DMS153 (cell line): ENCODE measurements at places on chromosomes 13 and 19.

- DNase-seq, result no peak
Measured at GRCh38 chr13:84479656-84480055, 597.4 kb upstream of the SLITRK1 start.

GRCh38 chr19:36256853-36257519, 42.1 kb downstream of the ZNF146 start:
- no peak for DNase-seq

GRCh38 chr13:91074091-91074490, 273.4 kb upstream of the MIR17HG start:
- DNase-seq, result no peak

GRCh38 chr13:52452470-52452869, 2.0 kb upstream of the VPS36 start:
- no peak for DNase-seq

GRCh38 chr13:23697772-23698313, 127.6 kb downstream of the TNFRSF19 start:
- no peak for DNase-seq

GRCh38 chr19:20472854-20473253, 92.7 kb downstream of the ZNF737 start:
- no peak for DNase-seq

DNA sequence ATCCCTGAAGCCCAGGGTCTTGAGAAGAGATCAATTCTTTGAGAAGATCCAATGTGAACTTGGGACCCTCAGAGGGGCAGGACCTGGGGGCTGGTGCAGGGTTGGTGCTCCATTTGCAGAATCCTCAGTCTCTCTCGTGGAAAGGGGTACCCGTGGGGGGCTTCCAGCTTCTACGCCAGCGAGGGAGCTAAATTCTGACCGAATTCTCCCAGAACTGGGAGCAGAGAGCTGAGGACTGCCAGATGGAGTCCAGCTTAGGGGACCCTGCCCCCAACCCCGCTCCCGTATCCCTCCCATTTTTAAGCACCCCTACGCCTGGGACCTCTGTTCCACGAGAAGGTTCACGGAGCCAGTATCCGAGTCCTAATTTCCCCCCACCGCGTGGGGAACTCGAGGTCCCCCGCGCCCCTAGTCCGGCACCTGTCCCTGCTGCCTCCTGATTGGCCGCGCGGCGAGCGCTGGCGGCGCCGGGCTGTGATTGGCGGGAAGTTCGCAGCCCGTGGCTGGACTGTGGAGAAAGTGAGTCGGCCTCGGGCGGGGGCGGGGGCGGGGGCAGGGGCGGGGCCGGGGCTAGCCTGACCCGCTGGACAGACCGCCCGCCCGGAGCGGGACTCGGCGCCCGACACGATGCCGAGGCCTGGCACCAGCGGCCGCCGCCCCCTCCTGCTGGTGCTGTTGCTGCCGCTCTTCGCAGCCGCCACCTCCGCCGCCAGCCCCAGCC, 4.4 kb upstream of the LTBP4 start:
- DNase-seq, result no peak

DNA sequence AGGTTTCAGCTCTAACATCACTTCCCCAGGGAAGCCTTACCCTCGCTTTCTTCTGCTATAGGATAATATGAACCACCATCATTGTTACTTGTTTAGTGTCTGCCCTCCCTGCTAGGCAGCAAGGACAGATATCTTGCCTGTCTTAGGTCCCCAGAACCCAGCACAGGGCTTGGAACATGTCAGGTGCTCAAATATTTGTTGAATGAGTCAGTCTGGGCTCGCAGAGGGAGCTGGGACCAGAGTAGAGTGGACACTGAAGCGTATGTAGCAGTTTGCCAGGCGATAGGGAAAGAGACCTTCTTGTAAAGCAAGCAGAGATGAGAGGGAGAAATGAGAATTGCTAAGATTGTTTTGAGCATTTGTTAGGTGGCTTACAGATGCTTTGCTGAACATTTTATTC, 11.7 kb downstream of the BCKDHA start:
- peak; percentile 44 for DNase-seq

GRCh38 chr13:32515246-32515645, 23.3 kb downstream of the N4BP2L2 start:
- no peak for DNase-seq

GRCh38 chr19:41351339-41352245, 2.1 kb downstream of the TGFB1 start:
- DNase-seq, result no peak

DNA sequence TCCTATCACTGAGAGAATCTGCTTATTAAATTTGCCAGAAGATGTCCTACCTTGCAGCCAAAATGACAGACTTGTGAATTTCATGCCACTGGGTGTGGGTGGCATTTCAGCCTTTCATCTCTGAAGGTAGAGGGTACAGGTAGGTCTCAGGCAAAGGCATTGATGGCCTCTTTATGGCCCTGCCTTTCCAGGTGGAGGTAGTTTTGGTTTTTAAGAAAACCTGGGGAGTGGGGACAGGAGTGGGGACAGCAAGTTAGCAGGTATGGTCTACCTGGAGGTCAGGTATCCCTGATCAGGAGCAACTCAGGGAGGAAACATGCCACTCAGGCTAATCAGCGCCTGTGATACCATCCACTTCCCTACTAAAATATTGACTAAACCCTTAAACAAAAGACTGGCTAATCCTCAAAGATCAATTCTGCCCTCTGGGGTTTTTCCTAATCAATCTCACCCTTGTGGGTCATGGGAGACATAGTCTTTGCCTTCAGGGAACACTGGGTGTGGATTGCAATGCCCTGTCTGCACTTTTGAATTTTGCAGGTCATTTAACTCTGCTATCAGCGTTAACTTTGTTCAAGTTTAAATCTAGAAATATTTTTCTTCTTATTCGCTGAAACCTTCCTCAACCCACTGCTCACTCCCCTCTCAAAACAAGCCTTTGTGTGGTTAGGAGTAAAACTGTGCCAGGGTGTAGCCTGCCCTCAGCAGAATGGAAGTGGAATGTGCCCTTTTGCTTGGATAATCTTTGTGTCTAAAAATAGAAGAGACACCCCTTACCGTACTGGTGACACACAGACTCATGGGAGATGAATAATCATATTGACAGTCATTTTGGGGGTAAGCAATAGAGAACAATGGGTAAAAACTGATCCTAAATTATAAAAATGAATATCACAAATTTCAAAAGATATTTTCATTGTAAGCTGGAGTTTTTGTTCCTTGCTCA, 233.7 kb downstream of the COG6 start:
- no peak for DNase-seq

GRCh38 chr13:110107568-110108347, 199.2 kb downstream of the COL4A1 start:
- no peak for DNase-seq

DNA sequence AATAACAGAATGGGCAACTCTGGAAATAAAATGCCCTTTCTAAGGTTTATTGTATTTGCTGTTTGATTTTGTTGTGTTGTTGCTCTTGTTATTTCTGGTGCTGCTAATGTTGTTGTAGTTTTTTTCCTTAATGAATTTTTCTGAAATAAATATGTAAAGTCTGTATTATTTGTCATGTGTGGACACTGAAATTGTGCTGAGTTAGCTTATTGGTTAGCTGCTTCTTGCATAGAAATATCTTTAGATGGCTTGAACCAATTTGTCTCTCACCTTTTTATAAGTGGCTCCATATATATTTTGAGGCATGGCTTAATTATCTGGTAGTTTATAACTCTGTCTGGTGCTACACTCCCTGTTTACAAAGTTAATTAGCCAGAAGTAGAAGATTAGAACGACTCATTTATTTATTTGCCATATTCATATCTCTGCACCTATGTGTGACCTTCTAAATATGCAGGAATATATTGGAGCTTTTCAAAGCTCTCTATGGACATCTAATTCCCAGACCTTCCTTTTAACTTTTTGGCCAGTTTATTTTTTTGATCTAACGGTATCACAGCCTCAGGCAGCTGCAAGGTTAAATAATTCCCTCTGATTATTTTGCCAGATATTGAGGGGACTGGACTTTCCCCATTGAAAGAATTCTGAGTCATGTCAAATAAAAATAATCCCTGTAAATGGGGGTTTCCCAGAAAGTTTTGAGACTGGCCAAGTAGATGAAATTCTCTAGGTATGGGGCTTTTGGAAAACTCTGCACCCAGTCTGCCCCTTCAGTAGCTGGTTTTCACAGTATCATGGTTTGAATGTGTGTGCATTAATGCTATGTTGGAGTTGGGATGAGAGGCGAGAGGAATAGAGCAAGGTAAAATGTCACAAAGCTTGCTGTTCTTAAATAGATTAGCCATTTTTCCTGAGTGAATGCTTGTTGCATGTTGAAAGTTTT, 1331.7 kb upstream of the MIR17HG start:
- no peak for DNase-seq

DNA sequence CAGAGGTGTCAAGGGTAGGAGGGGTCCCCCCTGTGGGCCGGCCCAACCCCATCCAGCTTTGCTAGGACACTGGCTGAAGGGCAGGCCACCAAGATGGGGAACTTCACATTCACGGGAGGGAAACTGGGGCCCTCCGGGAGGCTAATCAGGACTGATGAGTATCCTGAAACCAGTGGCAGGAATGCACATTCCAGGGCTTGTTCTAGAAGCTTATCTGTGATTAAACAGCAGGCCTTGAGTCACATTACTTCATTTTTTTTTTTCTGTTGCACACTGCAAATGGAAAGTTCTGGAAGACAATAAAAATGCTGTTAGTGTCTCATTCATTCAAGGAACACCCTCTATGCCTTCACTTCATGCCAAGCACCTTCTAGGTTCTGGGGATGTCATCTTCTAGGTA, 15.5 kb upstream of the SIGLEC11 start:
- no peak for DNase-seq

GRCh38 chr13:50463719-50464118, 379.8 kb downstream of the DLEU7 start:
- DNase-seq, result no peak

GRCh38 chr13:40376296-40376849, 290.1 kb downstream of the FOXO1 start:
- no peak for DNase-seq

- no peak for DNase-seq
Measured at GRCh38 chr19:18093439-18094161, 4.0 kb upstream of the MAST3 start.

DNA sequence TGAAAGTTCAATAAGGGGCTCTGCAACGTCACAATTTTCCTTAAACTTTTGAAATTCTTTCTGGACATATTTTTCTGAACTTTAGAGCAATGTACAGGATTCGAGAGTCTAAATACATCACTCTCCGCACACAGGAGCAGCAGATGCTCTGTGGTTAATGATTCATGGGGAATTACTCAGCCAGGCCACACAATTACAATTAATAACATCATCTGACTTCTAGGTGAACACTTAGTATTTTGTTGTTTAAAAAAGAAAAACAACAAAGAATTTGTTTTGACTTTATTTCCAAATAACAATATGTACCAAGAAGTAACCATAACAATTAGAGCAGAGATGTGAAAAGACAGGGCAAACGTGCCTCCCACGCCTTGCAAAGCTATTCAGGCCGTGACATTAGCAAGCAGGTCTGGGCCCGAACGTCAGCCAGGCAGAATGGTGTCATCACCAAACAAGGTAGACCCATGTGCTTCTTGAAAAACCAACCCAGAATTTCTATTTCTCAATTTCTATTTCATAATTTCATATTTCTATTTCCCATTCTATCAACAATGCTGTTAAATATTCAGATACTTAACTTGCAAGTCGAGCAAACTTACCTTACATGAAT, 236.3 kb downstream of the COL4A1 start:
- DNase-seq, result no peak

DNA sequence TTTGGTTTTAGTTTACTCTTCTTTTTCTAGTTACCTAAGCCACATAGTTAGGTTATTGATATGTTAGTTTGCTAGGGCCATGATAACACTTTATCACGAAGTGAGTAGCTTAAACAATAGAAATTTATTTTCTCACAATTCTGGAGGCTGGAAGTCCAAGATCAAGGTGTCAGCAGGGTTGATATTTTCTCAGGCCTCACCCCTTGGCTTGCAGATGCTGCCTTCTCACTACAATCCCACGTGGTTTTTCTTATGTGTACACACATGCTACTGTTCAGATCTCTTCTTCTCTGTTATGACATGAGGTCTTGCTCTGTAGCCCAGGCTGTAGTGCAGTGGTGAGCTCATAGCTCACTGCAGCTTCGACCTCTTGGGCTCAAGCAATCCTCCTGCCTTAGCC, 7.8 kb upstream of the URI1 start:
- no peak for DNase-seq

GRCh38 chr19:18013210-18014111, 5.5 kb downstream of the ARRDC2 start:
- no peak for DNase-seq

- DNase-seq, result peak; percentile 9
Measured at GRCh38 chr19:48152551-48152950, 17.6 kb downstream of the LIG1 start.

DNA sequence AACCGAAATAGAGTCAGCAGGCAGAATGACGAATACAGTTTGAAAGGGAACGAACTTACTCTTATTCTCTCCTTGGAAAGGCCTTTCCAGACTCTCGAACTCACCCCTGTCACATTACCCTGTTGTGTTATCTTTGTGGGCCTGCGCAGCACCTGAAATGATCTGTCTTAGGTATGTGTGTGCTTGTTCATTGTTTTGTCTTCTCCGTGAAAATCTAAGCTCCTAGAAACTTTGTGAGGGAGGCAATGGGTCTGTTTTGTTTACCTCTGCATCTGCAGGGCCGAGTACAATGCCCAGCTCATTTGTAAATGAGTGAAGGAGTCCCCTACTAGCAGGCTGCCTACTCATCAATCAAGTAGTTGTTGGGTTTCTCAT, 19.6 kb downstream of the HMGB1 start:
- DNase-seq, result peak; percentile 49

GRCh38 chr19:34082289-34083077, 89.8 kb upstream of the LSM14A start:
- no peak for DNase-seq

DNA sequence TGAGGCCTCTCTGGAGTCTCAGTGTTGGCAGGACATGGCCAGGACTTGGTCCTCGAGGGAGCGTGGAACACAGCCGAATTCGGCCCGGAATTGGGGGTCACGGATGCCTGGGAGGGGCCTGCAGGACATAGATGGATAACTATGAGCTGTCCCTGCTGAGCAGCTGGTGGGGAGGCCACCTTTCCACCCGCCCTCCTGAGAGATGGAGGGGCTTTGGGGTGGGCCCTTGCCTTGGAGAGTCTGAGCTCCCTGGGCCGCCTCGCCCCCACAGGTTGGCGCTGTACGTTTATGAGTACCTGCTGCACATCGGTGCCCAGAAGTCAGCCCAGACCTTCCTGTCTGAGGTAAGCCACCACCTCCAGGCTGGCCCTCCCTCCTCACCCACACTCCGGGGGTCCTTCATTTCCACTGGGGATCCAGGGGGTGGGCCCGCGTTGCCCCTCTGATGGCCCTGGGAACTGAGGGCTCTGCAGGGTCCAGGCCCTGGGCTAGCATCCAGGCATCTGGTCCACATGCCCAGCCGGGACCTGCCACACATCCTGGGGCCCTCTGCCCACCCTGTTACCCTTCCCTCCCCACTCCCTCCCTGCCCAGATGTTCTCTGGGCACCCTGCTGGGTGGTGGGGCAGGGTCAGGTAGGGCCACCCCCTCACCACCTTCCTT, 8.0 kb downstream of the SSBP4 start:
- DNase-seq, result no peak

DNA sequence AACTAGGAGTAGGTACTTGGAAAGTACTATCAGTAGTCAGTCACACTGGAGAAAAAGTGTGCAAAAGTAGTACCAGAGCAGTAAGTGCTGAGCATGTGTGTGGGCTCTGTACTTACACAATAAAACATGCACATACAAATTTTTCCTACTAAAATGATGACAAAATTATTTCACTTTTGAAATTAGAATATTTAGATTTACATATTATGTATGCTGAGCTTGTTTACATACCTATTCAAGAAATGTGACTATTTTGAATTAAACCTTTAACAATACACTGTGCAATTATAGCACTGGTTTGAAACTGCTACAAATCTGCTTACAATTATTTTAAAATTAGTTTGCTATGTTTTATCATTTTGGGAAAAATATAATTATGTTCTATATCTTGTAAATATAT, 2781.6 kb upstream of the PCDH20 start:
- no peak for DNase-seq
